Vagina (tissue), 2 donors: ENCODE measurements at places on chromosomes 12 and 14.

DNA sequence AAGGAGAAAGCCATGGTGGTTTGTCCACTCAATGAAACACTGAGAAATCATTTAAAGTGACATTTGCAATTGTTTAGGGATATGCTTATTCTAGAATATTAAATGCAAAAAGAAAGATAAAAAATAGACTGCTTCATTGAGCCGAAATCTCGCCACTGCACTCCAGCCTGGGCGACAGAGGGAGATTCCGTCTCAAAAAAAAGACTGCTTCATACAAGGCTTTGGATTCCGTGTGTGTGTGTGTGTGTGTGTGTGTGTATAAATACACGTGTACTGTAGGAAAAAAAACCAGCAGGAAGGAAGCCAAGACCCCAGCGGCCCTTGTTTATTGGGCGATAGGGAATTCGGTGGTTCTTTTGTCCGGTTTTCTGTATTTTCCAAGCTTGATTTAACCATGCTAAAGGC is 3.2 kb upstream of the ZNF839 start:
- no peak for DNase-seq

DNA sequence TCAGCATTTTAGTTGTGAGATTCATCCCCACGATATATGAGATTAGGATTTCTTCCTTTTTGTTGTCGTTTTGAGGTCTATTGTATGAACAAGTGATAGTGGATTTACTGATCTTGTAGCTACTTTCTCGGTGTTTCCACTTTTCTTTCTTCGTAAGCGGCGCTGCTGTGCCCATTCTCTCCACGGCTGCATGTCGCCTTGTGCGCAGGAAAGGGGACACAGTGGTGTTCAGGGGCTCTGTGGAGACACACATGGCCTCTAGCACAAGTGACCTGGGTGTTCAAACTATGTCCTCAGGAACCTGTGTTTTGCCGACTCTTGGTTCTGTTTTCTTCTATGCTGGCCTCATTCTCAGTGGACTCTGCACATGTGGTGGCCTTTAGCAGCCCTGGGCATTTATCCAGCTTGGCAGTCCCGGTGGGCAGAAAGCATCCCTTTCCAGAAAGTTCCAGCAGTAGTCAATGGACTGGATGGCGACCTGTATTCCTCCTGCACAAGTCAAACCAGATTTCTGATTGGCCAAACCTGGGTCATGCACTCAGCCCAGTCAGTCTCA is 18.7 kb downstream of the CKAP4 start:
- no peak for DNase-seq

DNA sequence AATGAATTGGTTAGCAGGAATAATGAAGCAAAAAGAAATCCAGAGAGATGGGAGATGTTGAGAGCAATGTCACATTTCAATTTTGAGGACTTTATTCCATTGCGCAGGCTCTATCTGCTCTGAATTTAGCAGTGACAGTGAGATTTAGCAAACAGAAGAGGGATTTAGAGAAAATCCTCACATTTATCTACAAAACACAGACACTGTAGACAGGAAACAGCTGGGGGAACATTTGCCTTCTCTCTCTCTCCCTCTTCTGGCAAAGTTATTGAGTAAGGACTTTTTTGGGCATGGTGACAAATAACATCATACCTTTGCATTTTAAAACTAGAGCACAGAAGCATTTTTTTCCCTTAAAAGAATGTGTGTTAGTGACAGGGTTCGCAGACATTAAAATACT is at the start of gene IGF1:
IGF1 (minus strand) TSS at position 158 of the 400 bp plus-strand sequence. CDS start 182 bp downstream, outside the sequence.
- DNase-seq = no peak

DNA sequence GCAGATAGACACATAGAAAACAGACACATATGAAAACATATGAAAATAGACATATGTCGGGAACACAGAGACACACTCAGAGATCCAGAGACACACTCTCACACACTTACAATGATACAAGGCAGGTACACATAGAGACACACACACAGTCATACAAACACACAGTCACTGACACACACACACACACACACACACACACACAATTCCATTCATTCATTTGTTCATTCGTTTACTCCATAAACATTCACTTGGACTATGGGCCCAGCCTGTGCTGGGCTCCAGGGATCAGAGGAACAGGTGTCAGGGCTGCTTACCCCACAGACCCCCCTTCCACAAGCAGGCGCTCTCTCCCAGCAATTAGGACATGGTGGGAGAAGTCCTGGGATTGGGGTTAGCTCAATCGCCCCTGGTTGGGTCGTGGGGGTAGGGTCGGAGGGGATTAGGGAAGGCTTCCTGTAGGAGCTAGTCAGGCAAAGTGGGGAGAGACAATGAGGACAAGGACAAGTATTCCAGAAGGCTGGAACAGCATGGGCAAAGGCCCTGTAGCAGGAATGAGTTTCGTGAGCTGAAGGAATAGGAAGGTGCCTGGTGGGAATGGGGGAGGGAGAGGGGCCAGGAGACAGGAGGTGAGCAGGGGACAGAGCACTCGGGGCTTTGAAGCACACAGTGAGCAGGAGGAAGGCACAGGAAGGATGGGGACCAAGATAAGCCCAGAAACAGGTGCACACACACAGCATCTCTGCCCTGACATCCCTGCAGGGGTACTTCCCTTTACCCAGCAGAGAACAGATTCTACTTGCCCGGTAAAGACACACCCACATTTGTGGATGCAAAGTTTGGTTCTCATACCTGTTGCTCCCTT is 6.5 kb downstream of the RASAL1 start:
- DNase-seq = no peak

GRCh38 chr12:86293682-86294240 is 37.6 kb upstream of the MGAT4C start:
- DNase-seq = no peak

- no peak for DNase-seq
Observed at GRCh38 chr12:105920161-105920684, 218.5 kb downstream of the NUAK1 start.

DNA sequence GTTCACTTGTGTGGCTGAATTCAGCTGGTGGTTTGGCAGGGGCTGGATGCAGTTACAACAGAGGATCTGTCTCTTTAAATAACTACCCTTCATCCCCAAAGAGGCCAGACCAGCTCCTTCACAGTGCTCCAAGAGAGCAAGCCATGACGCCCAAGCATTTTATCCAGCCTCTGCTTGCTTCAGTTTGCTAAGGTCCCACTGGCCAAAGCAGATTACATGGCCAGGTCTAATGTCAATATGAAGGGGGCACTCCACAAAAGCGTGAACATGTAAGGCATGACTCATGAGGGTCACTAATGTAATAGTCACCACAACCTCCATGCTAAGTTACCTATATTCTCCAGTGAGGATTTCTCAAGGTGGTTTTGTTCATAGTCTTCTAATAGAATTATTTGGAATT is 62.9 kb downstream of the MARK3 start:
- DNase-seq = no peak

DNA sequence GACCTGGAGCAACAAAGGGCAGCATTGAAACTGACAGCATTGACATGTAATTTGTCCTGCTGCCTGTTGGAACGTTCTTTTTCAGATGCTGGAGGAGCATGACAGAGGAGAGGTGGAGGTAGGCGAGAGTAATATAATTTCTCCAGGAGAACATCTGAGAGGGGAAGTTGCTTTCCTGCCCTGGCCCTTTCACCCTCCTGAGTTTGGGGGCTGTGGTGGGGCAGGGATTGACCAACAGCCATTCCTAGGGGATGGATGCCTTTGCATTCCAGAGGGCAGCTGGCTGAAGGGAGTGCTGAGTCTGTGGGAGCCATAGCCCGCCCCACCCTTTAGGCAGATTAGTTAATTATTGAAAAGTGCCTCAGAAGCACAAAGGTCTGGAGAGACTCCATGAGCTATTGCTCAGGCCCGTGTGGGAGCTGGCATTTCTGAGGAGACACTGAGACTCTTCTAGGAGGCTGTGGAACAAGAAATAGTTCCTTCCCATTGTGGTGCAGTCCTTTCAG is 73.5 kb downstream of the ARF6 start:
- DNase-seq = no peak

DNA sequence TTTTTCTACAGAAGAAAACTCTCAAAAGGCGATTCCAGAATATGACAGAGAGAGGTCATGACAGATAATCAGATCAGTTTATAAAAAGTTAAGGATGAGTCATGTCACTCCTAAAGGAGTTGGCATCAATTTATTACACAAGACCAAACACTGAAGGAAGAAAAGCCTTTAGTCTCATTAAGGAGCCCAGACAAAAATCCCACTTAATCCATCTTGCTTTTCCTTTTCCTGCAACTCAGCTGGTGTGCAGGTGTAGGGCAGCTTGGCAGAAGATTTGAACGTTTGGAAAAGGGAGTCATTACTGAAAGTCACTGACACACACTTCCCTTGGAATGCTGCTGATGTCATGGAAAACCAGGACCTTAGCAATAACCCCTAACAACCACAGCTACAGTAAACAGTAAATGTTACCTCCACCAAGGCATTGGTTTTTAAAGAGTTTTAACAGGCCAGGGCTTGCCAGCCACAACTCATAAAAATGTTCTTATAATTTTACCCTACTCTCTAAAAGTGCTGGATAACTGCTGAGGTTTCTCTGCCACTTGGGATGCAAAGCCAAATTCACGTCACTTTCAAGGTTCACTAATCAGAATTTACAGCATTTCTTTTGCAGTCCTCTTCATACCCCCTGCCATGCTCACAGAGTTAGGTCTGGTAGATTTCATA is 320.6 kb downstream of the RAD51B start:
- DNase-seq = no peak

DNA sequence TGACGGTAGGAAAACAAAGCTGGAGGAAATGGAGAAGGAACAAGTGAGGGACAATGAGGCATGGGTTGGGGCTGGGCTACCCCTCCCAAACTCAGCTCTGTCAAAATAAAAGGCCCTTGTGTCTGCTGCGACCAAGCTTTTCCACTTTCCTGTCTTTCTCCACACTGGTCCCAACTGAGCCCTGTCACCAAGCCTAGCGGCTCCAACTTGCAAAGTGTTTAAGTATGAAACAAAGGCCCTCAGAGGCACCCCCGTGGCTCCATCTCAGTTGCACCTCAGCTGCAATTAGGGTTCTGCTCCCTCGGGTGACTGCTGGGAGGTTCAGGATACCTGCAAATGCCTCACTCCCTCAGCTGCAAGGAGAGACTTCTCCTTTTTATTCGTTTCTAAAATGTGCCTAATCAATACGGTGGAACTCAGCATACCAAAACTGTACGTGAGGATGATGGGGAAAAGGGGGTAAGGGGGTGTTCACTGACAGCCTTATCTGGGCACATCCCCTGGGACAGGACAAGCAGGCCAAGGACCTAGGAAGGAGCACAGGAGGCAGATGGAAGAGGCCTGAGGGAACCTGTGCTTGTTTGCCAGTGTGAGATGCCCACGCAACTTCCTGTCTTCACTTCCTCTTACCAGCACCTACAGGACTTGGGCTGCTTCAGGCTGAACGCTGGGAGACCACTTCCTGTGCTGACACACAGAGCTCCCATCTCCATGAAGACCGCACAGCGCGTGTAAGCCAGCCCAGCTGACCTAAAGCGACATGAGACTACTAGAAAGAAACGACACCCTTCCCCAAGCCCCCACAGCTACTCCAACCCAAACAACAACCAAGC is 8.9 kb downstream of the VAMP1 start:
- no peak for DNase-seq

GRCh38 chr12:70045036-70045435 is 198.2 kb upstream of the CNOT2 start:
- DNase-seq = no peak

GRCh38 chr14:104724981-104725771 is 1.1 kb downstream of the ADSS1 start:
- DNase-seq = no peak

- no peak for DNase-seq
Observed at GRCh38 chr14:69242311-69243224, 17.4 kb upstream of the GALNT16 start.

GRCh38 chr12:91983935-91984334 is 161.7 kb downstream of the BTG1 start:
- no peak for DNase-seq

GRCh38 chr12:57743769-57744168 is 1.1 kb upstream of the TSPAN31 start:
- DNase-seq = no peak

DNA sequence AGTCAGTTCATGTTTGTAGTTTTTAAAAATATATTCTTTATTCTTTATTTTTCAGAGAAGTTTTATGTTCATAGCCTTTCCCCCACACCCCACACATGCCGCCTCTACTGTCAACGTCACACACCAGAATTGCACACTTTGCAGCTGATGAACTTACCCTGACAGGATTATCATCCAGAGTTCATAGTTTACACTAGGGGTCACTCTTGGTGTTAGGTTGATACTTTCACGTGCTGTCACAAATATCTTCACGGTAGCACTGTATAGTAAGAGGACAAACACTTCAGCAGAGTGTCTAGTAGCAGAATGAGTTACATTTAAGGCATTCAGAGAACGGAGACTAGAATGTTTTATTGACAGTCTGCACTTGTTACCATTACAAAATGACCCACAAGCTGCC is 5.1 kb downstream of the DPPA3 start:
- DNase-seq = no peak

GRCh38 chr12:15534874-15535273 is 212.6 kb downstream of the PTPRO start:
- DNase-seq = no peak

- no peak for DNase-seq
Observed at GRCh38 chr12:81340910-81341309, 263.0 kb downstream of the ACSS3 start.

DNA sequence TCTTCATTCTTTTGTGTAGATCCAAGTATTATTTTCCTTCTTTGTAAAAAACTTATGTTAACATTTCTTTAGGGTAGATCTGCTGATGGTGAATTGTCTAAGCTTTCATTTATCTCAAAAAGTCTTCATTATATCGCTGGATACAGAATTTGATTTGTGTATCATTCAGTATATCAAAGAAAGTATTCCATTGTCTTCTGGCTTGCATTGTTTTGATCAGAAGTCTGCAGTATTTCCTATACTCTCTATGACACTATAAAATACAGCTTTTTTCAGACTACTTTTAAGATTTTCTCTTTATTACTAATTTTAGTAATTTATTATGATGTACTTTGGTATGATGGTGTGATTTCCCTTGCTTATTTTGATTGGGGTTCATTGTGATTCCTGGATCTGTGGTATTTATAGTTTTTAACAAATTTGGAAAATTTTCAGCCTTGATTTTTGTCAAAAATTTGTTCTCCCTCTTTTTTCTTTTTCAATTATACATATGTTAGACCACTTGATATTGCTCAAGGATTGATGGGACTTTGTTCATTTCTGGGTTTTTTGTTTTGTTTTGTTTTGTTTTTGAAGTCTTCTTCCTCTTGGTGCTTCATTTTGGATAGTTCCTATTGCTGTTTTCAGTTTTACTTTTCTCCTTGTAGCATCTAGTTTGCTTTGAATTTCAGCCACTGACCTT is 176.5 kb downstream of the ZFP36L1 start:
- DNase-seq = no peak

DNA sequence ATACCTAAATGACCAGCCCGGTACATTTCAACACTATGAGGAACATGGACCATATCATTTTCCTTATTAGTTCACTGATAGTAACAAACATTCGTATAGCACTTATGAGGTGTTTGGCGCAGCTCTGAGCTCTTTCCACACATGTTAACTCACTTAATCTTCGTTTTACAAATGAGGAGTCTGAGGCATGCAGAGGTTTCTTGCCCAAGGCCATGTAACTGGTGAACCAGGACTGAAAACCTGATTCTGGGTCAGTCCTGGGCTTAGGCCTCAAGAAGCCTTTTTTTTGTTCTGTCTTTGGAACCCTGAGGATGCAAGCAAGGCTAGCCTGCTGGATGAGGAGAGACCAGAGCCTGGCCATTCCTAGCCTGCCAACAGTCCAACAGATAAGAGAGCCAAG is 55.0 kb downstream of the C14orf132 start:
- no peak for DNase-seq

- no peak for DNase-seq
Observed at GRCh38 chr12:124040291-124040690, 67.3 kb downstream of the ZNF664 start.

- no peak for DNase-seq
Observed at GRCh38 chr14:75369506-75369905, 58.3 kb upstream of the JDP2 start.

- no peak for DNase-seq
Observed at GRCh38 chr14:56412468-56413434, 166.8 kb upstream of the TMEM260 start.
